Right ventricle myocardium inferior (tissue), 1 donor: ENCODE measurements at places on chromosomes 2 and 18. TPM values are rescaled to one million over a fixed set of nuclear protein-coding genes. Genes with fewer than 3 reads are reported as not detected.

- no peak for DNase-seq
Observed at GRCh38 chr18:12776821-12777471, 74.1 kb downstream of the PSMG2 start.

DNA sequence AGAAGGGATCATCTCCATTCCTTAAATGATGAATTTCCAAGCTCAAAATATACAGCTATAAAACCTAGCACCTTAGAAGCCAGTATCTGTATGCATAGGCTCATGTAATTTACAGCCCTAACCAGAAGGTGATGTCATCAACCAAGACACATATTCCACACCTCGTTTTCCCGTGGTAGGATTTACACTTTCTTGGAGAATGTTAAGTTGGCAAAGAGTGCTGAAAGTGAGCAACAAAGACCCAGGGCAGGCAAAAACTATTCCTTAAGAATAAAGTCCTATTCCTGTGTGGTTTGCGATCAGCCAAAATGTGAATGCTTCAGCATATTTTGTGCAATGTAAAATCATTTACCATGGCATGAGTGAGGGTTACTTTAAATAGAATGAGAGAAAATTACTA is 247.1 kb downstream of the OSR1 start:
- DNase-seq = no peak

DNA sequence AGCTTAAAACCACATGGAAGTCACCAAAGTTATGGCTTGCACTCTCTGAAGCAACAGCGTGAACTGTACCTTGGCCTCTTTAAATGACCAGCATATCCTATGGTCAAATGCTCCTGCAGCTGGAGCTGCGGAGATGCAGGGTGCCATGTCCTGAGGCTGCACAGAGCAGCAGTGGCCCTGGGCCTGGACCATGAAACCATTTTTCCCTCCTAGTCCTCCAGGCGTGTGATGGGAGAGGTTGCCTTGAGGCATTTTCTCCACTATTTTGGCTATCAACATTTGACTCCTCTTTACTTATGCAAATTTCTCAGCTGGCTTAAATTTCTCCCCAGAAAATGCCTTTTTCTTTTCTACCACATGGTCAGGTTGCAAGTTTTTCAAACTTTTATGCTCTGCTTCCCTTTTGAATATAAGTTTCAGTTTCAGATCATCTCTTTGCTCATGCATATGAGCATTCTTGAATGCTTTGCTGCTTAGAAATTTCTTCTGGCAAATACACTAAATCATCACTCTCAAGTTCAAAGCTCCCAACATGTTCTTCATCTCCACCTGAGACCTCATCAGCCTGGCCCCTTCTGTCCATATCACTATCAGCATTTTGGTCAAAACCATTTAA is 82.9 kb upstream of the TMEFF2 start:
- DNase-seq = no peak

- no peak for DNase-seq
Observed at GRCh38 chr2:28713577-28714298, 37.9 kb upstream of the PPP1CB start.

DNA sequence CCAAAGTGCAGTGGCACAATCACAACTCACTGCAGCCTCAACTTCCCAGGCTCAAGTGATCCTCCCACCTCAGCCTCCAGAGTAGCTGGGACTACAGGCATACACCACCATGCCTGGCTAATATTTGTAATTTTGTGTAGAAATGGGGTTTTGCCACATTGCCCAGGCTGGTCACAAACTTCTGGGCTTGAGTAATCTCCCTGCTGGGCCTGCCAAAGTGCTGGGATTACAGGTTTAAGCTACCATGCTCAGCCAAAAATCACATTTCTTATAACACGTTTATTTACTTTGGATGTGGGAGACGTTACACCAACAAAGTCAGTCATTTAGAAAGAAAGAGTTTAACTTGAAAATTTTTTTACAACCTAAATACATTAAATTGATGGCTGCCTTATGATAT is 209.0 kb upstream of the VWC2L start:
- no peak for DNase-seq

- no peak for DNase-seq
Observed at GRCh38 chr2:196166876-196167275, 4.5 kb downstream of the STK17B start.

DNA sequence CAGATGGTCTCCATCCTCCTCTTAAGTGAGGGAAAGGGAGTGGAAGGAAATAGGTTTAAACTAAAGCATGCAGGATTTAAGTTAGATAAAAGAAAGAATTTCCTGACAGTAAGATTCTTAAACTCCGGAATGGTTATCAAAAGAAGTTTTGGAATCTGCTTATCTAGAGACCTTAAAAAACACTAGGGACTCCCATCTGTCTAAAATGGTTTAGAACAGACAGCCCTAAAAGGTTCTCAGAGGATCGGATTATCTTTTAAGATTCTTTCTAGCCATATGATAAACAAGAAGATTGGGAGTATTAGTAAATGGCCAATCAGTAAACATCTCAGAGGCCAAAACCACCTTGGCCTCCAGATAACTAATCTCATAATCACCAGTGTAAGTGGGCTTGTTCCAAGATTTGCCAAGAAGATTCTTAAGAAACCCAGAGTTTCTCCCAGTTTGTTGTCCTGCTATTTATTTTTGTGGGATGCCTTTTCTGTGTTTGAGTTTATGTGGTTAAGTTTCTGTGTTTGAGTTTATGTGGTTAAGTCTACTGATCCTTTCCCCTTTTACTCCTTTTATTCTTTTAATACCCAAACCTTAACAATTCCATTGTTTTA is 314.9 kb upstream of the NRP2 start:
- no peak for DNase-seq

- DNase-seq = no peak
Observed at GRCh38 chr2:28158791-28159190, 233.9 kb upstream of the FOSL2 start.

- DNase-seq = no peak
Observed at GRCh38 chr2:166695154-166695553, 193.1 kb upstream of the XIRP2 start.

- peak; percentile 90 for DNase-seq
Observed at GRCh38 chr2:120867290-120868241, 131.9 kb downstream of the GLI2 start.

DNA sequence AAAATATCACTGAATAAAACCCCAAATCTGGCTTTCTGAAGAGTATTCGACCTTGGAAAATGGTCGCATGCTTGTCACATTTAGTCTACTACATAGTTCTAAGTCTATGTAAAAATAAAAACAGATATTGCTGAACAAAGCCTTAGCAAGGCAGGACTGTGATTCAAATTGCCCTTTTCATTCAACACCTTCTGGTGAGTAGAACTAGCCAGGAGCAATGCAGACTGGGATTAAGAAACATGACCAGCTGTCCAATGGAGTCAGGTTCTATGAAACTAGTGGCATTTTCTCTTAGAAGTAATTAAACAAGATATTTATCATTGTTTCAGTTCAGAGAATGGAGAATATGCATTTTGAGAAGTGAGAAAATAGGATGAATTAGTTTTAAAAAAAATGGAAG is 1260.5 kb upstream of the ACVR2A start:
- no peak for DNase-seq

DNA sequence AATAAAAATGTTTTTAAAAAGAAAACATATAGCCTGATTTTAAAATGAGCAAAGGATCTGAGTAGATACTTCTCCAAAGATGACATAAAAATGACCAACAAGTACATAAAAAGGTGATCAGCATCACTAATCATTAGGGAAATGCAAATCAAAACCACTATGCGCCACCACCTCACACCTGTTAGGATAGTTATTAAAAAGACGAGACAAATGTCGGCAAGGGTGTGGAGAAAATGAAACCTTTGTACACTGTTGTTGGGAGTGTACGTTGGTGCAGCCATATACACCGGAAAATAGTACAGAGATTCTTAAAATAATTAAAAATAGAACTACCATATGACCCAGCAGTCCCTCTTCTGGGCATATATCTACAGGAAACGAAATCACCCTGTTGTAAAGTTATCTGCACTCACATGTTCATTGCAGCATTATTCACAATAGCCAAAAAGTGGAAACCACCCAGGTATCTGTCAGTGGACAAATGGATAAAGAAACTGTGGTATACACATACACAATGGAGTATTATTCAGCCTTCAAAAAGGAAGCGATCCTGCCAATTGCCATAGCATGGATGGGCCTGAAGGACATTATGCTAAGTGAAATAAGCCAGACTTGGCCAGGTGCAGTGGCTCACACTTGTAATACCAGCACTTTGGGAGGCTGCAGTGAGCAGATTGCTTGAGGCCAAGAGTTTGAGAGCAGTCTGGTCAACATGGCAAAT is 91.6 kb downstream of the PRKRA start:
- DNase-seq = no peak

DNA sequence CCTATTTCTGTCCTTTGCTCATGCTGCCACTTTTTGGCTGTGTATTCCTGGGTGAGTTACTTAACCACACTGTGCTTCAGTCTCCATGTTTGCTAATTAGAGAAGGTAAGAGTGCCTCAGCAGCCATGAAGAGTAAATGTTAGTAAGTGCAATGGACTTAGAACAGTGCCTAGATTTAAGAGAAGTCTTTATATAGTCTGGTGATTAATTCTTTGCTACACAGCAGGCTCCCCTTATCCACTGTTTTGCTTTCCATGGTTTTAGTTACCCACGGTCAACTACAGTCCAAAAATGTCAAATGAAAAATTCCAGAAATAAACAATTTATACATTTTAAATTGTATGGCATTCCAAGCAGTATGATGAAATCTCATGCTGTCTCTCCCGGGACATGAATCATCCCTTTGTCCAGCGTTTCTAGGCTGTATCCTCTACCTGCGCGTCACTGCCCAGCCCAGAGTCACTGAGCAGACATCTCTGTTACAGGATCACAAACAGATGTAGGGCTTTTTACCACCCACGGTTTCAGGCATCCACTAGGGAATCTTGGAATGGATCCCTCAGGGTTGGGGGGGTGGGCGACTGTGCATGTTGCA is 91.0 kb downstream of the CTIF start:
- no peak for DNase-seq

DNA sequence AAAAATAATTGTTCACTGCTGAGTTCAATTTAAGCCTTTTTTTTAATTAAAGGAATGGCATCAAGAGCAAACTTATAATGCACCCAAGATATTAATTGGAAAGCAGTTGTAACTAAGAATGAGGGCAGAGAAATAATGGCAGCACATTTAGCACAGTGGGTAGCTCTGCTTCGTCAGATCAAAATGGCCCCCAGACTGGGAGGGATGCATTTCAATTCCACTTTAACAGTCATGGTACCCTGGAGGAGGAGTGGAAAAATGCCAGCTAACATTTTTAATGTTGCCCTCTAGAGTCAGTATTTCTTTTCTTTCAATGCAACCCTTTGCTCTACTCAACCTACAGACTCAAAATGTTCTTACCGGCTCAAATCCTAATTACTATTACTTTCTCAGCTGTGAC is 504.8 kb upstream of the SETBP1 start:
- DNase-seq = no peak

DNA sequence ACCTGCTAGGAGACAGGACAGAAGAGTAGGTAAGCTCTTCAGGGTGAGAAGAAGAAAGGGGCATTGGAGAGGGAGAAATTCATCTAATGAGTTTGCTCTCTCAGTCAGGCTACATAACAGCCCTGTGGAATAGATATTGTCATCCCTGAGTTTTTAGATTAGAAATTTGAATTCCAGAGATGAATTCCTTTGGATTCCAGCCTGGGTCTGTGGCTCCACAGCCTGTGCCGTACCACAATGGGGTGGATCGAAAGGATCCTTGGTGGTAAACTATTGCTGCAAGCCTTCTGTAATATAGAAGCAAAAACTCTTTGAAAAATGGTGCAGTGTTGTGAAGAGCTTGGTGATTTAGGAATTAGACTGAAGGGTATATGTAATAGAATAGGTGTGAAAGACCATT is 21.0 kb downstream of the MYO1B start:
- DNase-seq = no peak

- DNase-seq = no peak
Observed at GRCh38 chr18:1092228-1092627, 187.6 kb downstream of the ADCYAP1 start.

DNA sequence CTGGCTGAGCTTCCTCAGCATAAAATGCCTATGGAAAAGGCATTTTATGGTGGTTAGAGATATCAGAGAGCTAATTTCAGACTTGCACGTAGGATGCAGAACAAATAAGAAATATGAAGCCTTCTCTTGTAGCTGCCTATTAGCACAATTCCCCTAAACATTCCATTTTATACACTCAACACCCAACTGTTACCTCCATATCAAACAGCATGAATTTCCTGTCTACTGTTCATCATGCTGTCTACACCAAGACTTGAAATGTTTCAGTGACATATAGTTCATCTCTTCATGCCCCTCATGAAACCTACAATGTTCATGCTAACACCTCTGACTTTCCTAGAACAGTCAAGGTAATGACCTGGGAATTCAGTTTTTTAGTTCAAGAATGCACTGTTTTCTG is 249.9 kb downstream of the PIEZO2 start:
- DNase-seq = no peak

GRCh38 chr2:213733893-213734292 is 449.6 kb downstream of the SPAG16 start:
- DNase-seq = no peak

The PRKAG3 gene
- not detected for total RNA-seq

The ZDBF2 gene
- total RNA-seq = 7.0 TPM

The SKOR2 gene
- not detected for total RNA-seq

The LRRTM1 gene
- 0.68 TPM for total RNA-seq

The SLC4A3 gene
- 445 TPM for total RNA-seq

The LAMA3 gene
- 4.1 TPM for total RNA-seq

The MEIS1 gene
- total RNA-seq = 40.1 TPM

The LYPD6B gene
- not detected for total RNA-seq

The IDH1 gene
- 52.4 TPM for total RNA-seq

The SDC1 gene
- 0.68 TPM for total RNA-seq

The CD8A gene
- total RNA-seq = 1.2 TPM

The TNFAIP6 gene
- 2.9 TPM for total RNA-seq

The DCDC2C gene
- not detected for total RNA-seq

The FMNL2 gene
- total RNA-seq = 7.2 TPM

The HOXD10 gene
- total RNA-seq = not detected

The PAX3 gene
- not detected for total RNA-seq

The HDAC4 gene
- 30.7 TPM for total RNA-seq

The POTEJ gene
- not detected for total RNA-seq

The CELF4 gene
- total RNA-seq = not detected
